ENCODE measurements at places on chromosomes 13 and 19.

DNA sequence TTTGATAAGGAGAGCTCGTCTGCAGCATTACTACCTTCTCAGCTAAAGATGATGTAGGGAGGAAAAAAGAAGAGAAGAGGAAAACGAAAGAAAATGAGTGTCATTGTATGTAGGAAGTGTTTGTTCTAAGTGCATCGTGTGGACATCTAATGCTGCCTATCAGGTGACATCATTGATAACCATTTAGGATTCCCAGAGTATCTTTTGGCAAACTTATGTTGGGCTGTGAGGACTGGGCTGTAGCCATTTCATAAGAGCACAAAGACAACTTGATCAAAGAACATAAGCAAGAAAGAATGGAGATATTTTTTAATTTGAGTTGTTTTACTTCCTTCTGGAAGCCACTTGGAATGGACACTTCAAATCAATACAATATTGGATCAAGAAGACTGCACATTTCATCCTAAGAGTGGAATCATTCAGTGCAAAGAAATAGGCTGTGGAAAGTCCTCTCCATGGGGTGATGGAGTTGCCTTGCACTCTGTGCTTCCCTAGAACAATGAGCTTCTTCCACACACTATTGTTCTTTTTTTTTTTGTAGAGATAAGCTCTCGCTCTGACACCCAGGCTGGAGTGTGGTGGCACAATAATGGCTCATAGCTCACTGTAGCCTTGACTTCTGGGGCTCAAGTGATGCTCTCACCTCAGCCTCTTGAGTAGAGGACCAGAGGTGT, 52.4 kb upstream of the UBL3 start:
- no peak for DNase-seq

GRCh38 chr13:74258961-74259360, 124.8 kb upstream of the KLF12 start:
- DNase-seq, result no peak

DNA sequence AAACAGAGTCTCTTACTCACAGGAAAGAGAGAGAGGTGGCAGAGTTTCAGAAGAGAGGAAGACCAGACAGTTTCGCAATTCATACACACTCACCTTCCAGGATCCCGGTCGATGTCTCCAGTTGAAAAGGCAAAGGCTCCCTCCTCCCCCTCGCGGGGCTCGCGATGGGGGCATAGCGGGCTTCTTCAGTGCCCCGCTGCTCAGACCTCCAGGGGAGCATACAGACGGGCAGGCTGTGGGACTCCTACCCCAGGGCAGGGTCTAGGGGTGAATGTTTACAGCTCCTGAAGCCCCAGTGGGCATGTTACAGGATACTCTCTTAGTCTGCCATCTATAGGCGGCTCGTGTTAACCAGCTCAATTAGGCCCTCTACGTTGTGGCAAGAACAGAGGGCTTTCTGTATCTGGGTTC, 139.2 kb downstream of the SLITRK5 start:
- no peak for DNase-seq

DNA sequence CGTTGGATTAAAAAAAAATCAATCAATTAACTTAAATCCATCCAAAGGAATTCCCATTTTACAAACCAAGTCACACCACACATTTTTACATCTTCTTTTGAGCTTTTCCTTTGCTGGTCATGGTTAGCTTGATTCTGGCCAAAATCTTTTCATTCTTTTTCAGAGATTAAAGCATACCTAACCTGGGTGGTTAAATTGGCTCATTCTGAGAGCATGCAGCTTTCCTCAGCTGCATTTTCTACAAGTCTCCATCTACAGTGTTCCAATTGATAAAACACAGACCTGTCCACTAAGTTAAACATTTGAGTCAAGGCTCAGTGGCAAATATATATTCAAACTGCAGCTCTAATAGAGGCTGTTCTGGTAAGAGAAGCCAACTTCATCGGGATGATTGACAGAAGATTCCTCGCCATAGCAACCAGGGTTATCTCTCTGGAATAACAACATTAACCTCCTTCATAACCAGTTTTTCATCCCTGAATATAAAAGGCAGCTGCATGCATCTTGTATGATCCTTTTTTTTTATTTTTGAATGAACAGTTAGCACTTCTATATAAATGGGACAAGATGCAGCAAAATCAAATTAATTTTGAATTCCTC, 106.2 kb downstream of the DNAJC15 start:
- DNase-seq, result no peak

DNA sequence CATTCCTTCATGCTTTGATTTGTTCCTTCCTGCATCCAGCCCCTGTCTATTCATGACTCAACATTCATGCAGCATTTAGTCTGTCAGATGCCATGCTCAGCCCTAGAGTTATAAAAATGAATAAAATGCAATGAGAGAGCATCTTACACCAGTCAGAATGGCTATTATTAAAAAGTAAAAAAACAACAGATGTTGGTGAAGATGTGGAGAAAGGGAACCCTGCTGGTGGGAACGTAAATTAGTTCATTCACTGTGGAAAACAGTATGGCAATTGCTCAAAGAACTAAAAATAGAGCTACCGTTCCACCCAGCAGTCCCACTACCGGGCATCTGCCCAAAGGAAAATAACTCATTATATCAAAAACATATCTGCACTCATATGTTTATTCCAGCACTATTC, 70.0 kb upstream of the GTF3A start:
- DNase-seq, result no peak

GRCh38 chr13:23701636-23702035, 131.4 kb downstream of the TNFRSF19 start:
- no peak for DNase-seq

DNA sequence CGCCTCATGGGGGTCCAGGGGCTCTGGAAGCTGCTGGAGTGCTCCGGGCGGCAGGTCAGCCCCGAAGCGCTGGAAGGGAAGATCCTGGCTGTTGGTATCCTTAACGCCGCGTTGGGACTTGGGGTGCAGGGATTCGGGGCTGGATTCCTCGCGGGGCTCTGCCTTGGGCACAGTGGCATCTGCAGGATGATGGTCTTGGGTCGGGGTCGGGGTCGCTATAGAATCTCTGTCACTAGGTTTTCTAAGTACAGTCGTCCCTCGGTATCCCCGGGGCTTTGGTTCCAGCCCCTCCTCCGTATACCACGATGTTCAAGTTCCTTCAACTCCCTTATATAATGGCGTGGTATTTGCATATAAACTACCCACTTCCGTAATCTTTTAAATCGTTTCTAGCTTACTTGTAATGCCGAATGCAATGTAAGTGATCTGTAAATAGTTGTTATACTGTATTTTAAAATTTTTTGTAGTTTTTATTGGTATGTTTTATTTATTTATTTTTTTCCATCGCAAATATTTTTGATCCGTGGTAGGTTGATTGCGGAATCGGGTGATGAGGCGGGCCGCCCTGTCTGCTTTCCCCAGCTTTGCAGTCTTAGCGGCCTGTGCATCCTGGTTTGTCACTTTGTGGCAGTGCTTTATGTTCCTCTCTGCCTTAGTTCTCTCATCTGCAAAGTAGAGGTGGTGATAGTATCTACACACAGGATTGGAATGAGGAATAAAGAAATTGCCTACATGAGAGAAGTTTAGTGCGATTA, 606 bp downstream of the ERCC5 start:
- no peak for DNase-seq

DNA sequence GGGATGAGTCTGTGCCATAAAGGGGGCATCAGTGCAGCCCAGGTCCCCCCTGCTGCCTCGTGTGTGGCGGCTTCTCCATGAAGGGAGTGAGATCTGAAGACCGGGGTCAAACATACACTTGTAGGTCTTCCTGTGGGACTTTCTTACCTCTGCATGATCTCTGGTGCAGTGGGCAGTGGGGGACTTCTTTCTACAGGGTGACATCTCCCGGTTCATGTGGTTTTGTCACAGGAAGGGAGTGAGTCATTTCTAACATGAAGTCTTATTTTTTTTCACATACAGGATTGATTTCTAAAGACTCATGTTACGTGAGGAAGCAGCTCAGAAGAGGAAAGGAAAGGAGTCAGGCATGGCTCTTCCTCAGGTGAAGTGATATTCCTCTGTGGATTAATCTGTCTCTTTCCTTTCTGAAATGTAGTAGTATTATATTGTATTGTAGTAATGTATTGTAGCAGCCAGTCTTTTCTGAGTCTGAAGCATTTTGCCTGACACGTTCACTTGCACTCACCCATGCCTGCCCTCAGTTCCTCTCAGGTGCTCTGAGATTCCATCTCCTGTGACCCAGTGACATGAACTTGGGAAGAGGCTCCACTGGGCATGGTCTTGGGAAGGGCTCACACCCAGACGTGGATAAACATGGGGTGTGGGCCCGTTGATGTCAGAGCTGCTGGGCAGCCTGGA, 15.7 kb downstream of the ZNF808 start:
- no peak for DNase-seq

- DNase-seq, result no peak
Measured at GRCh38 chr13:38223089-38223488, 126.6 kb upstream of the UFM1 start.

- no peak for DNase-seq
Measured at GRCh38 chr19:13117176-13117771, 734 bp upstream of the TRMT1 start.

GRCh38 chr19:17404015-17404414, 1.4 kb downstream of the BST2 start:
- no peak for DNase-seq

DNA sequence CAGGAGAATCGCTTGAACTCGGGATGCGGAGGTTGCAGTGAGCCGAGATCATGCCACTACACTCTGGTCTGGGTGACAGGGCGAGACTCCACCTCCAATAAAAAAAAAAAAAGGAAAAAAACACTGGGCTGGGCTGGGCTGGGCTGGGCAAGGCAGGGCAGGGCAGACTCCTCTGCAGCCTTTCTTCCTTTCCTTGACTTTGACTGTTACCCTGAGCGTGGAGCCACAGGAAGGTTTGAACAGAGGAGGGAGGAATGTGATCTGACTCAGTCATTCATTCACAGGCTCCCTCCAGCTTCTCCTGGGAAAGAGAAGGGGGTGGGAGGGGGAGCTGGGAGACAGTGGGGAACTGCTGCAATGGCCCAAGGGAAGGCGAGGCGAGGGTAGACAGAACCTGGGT, 2.7 kb upstream of the ACTN4 start:
- no peak for DNase-seq

GRCh38 chr19:38277969-38278680, 13.8 kb downstream of the SPINT2 start:
- no peak for DNase-seq

DNA sequence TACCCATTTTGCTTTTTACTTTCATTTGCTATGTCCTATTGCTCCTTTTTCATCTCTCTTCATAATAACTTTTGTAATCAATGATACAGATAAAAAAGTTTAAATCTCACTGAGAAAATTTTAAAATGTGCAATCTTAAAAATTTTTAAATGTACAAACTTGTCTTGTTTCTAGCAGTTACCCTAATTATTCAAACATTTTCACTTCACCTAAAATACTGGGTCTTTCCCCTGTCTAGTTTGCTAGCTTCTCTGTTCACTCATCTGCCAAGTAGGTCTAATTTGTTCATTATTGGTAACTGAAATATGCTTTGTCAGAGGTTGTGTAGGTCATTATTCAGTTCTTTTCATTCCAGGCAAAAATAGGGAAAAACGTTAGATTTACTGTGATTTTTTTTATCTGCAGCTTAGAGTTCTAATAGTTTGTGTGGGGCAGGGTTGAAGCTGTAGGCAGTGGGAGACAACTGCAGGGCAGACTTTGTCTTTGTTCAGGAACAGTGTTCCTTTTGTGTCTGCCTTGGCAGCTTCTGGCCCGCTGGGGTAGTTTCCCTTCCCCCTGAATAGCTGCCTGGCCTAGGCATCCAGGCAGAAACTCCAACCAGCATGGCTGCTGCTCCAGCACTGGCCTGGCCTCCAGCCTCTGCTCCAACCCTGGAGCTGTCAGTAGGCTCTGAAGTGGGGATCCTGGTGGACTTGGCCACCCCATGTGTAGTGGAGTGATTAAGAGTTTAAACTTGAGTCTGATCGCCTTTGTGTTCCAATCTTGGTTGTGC, 48.5 kb downstream of the WDFY2 start:
- no peak for DNase-seq

- DNase-seq, result no peak
Measured at GRCh38 chr13:45391926-45392325, 26.2 kb downstream of the SLC25A30 start.

- DNase-seq, result no peak
Measured at GRCh38 chr19:49687150-49687549, 2.2 kb upstream of the ADM5 start.

DNA sequence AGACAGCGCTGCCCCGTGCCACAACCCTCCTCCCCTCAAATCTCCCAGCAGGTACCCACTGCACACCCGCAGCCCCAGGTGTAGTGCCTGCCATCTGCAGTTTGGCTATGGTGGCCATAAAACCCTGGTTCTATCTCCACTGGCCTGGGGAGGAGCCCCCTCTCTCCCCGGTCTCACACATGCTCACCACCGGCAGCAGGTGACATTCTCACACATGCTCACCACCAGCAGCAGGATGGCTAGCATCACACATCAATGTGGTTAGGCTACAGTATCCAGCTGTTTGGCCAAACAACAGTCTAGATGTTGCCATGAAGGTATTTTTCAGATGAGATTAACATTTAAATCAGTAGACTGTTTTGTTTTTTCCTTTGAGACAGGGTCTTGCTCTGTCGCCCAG, 31.1 kb downstream of the ELL start:
- DNase-seq, result no peak

All from NCI-H510A (cell line).